ENCODE measurements at places on chromosomes 6 and 20.

DNA sequence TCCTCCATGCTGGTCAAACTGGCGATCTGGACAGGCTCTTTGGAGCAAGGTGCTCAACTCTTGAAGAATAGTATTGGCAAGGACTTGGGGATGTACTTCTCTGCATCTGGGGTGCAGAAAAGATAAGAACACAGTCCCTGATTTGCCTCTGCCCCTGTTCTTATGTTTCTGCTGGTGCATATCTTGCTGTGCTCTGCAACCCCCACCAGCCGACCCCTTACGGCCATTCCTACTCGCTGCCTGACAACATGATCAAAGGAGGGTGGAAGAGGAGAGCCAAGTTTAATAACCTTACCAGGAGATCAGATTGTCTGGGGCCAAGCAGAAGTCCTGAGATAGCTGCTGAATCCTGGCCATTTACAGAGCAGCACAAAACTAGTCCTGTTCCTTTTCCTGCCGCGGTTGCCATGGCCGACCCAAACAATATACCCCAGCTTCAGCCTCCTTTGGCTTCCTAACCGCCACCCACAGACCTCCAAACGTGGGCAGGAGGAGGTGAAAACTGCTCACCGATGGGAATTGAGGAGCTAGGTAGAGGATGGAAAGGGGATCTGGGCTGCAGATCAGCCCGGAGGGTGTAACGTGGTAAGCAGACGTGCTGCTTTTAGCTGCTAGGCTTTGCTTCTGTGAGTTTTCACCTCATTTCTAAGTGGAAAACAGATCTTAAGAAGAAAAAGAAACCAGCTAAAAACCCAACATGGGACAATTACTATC, 60.9 kb downstream of the ATXN1 start:
- DNase-seq = no peak

GRCh38 chr6:44489910-44490604, 102.6 kb downstream of the CDC5L start:
- DNase-seq = no peak

DNA sequence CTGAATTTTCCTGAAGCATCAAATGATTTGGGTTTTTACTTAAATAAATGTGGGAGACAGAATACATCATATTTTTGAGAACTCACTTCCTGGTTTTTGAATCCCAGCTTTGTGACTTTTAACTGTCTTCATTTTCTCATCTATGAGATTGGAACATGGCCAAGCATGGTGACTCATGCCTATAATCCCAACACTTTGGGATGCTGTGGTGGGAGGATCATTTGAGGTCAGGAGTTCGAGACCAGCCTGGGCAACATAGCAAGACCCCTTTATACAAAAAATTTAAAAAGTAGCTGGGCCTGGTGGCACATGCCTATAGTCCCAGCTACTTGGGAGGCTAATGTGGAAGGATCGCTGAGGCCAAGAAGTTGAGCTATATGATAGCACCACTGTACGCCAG, 122.3 kb downstream of the QKI start:
- DNase-seq = no peak

DNA sequence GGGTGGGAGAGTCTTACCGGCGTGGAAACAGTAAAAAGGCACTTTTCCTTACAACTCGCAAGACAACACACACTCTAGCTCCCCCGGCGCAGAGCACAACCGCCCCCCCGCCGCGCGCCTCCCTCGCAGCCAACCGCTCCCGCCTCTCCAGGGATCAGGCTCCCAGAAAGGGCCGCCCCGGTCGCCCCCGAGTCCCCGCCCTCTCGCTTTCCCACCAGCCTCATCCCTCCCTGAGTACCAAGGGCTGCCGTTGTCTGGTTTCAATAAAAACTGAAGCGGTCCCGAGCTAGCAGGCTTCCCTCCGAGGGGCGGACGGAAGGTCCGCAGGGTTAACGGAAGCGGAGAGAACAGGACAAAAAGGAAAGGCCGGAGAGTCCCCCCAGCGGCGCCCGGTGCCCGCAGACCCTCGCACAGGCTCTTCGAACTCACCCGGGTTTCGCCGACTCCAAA, 804 bp downstream of the ELOVL5 start:
- DNase-seq = no peak

- no peak for DNase-seq
These were observed 426.8 kb downstream of the QKI start for GRCh38 chr6:163841326-163841725.

Data from activated CD4-positive, alpha-beta T cell treated with anti-CD3 and anti-CD28 coated beads for 24 hours (primary cell).